ENCODE measurements at places on chromosomes 2 and 18. TPM values are rescaled to one million over a fixed set of nuclear protein-coding genes. Genes with fewer than 3 reads are reported as not detected.

The POTEJ gene
- total RNA-seq = not detected

The FAP gene
- not detected for total RNA-seq

The FAM110C gene
- 0.47 TPM for total RNA-seq

The CFAP65 gene
- not detected for total RNA-seq

- no peak for DNase-seq
Observed at GRCh38 chr2:64380853-64381527, 73.0 kb upstream of the LGALSL start.

DNA sequence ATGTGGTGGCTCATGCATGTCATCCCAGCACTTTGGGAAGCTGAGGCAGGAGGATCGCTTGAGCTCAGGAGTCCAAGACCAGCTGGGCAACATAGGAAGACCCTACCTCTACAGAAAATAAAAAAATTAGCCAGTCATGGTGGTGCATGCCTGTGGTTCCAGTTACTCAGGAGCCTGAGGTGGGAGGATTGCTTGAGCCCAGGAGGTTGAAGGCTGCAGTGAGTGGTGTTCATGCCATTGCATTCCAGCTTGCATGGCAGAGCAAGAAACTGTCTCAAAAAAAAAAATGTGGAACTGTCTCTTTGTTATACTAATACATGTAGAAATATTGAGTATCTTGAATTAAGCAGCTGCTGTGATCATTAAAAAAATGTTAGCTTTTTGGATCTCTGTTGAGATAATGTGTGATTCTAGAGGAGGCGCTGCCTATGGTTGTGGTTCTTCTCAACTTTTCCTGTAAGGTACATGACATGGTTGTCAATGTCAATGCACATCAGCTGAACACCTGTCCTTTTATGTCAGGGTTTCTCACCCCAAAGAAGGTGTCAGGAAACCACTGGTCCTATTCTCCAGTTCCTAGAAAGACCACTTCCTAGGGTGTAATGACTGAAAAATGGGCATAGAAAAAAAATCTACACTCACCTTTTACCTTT lies 34.7 kb upstream of the IL1RL1 start:
- peak; percentile 81 for DNase-seq

GRCh38 chr2:22800412-22800811 lies 584.6 kb upstream of the KLHL29 start:
- no peak for DNase-seq

- DNase-seq = no peak
Observed at GRCh38 chr2:47601568-47601967, 181.4 kb upstream of the MSH6 start.

DNA sequence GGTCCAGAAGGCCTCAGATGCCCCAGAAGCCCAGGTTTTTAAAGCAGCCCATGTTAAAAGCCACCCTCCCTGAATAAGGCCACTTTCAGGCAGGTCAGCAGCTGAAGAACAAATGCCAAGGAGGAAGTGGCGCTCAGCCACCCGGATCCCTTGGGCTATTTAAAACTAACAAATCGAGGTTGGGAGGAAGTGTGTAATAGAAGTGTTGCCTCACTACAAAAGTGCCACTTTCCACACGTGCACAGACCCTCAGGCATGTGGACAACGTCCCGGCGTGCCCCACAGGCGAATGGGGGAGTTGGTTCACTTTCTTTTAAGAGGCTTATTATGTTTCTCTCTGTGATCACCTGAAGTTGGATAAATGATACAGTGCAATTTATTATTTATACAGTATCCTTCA lies 173.8 kb upstream of the SALL3 start:
- no peak for DNase-seq

DNA sequence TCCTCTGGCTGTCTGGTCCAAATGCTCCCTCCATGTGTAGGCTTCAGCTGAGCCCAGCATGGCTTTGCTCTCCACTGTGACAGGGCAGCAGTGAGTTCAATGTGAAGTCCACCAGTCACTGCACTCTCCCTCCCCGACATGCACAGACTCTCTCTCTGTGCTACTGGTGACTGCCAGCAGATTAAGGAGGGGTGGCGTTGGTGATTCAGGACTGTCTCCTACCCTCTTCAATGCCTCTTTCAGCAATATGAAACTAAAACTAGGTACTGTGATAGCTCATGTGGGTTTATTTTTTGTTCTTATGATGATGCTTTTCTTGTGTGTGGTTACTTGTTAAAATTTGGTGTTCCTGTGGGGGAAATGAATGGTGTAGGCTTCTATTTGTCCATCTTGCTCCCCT lies 201.0 kb upstream of the RBMS1 start:
- peak; percentile 62 for DNase-seq

- no peak for DNase-seq
Observed at GRCh38 chr2:33373986-33374385, 102.5 kb upstream of the RASGRP3 start.

DNA sequence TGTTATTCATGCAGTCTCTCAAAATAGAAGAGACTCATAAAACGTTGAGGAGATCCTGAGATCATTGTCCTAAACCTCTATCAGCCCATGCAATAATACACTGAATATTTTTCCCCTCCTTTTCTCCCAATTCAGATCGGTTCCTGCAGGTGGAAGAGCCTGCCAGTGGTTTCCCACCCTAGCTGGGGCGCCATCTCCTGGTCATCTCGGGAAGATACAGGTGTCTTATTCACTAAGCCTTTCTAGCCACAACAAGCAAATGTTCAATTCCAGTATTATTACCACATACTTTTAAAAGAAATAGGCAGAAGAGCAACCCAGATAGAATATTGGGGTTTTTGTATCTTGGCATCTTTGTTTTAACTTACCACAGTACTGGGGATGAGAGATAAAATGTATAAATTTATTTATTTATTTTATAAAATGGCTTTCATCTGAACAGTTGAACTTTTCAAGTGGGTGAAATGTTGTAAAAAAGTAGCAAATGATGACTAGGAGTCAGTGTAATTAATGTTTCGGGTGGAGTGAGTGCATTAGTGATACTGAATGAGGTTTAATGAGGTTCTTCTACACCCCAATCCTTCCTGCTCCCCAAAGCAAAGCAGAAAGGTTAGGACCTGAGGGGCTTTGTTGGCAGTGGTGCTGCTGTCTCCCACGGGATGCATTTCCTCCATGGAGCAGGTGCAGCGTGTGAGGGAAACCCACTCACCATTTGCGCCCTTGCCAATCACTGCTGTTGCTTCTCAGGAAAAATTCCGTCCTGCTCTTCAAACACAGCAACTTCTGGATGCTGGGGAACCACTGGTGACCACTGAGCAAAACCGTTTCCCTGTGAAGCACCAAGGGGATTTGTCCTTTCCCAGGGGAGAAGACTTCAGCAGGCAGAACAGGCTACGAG lies 147.1 kb upstream of the FHL2 start:
- DNase-seq = peak; percentile 89

DNA sequence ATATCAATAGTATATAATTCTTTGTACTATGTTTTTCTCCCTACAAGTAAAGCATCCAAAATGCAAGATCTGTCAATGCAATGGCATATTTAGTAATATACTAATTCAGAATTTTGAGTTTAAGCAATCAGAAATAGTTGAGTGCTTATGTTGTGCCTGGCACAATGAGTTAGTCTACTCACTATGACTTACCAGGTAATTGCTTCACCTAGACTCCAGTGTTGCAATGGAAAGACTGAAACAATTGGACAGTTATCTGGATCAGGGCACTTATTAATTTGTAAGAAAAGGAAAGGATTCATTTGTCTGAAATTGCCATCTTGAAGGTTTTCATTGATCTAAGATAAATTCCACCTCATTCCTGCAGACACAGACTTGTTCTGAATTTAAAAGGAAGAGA lies 97.6 kb upstream of the TCF4 start:
- no peak for DNase-seq

- DNase-seq = no peak
Observed at GRCh38 chr2:234412726-234413125, 84.2 kb downstream of the ARL4C start.

DNA sequence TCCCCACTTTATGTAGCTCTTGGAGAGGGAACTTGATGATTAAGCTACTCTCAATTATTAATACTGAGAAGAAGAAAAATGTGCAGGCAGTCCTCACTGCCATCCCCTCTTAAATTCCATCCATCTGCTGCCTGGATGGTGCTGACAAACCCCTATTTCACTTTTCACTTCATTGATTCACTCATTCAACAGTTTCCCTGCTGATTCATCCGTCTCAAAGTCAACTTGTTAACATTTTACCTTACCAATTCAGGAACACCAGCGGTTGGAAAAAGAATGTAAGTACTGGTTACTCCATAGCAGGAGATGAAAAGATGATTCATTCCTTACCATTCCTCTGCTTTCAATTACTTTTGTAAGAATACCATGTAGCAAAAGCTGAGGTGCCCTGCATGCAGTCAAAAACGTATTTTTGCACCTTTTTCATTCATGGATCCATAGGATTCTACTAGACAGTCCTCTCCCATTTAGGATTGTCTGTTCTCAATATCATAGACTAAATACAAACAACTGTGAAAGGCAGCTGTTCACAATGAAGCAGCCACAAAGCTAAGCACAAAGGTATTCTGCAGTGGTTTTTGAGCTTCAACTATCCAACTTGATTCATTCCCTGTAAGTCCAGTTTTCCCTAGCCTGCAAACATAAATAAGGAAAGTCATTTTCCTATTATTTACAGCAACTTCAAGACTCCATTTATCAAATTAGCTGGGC lies 262.0 kb downstream of the MREG start:
- no peak for DNase-seq

- DNase-seq = no peak
Observed at GRCh38 chr18:58970943-58971790, 106.5 kb downstream of the ZNF532 start.

GRCh38 chr18:78085241-78086185 lies 835.9 kb downstream of the GALR1 start:
- DNase-seq = no peak

DNA sequence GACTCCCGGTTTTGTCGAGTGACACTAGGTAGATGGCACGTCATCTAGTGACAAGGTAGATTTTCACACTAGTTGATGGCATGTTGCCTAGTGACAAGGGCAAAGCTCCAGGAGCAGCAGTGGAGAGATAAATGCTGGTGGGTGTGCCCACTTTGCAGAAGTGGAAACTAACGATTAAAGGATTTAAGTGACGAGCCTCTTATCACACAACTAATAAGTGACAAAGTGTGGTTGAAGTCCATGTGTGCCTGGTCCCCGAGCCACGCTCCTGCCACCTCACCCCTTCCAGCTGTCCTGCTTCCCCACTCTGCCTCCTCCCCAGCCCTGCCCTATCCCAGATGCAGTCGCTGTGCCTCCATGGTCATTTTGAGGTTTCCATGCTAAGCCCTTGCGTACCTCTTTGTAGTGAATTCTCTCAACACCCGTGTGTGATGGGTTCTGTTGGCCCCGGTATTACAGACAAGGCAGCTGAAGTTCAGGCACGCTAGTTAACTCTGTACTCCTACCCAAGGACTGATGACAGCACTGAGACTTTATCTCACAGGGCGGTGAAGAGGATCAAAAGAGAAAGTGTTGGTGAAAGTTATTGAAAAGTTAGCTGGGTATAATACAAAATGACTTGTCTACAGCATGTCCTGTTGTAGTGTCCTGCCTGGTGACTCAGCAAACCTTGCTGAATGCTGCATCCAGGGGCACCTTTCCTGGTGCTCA lies 113.4 kb upstream of the GLI2 start:
- DNase-seq = no peak

- DNase-seq = no peak
Observed at GRCh38 chr2:157771234-157771633, 104.9 kb downstream of the ACVR1 start.
